ENCODE measurements at places on chromosomes 11 and 22.

GRCh38 chr11:31870609-31871309 lies 59.6 kb upstream of the PAX6 start:
- DNase-seq = no peak

DNA sequence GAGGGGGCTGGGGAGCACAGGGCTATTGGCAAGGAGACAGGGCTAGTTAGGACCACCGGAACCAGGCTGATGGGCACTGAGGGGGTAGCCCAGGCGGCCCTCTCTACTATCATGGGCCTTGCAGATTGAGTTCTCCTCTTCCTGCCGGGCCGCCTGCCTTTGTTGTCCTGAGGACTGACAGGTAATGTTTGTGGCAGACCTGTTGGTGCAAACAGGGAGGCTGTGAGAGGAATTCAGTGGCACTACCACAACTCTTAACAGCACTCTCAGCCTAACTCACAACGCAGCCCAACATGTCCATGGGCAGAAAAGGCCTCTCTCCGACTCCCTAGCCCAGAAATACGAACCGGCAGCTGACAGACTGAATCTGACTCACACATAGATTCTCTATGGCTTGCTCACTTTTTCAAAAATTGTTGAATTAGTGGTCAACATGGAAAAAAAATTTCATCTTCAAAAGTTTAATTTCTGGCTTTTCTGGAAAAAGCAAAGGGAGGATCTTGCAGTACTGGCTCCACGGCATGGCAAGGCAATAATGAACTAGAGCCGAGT lies 11.4 kb downstream of the KCNJ5 start:
- no peak for DNase-seq

GRCh38 chr11:61828629-61829407 lies 718 bp downstream of the FADS2 start:
- DNase-seq = no peak

- no peak for DNase-seq
Observed at GRCh38 chr11:116240710-116241109, 532.1 kb downstream of the BUD13 start.

- DNase-seq = no peak
Observed at GRCh38 chr11:16184588-16184987, 171.8 kb downstream of the SOX6 start.

- DNase-seq = no peak
Observed at GRCh38 chr22:25702040-25702439, 39.9 kb upstream of the MYO18B start.

DNA sequence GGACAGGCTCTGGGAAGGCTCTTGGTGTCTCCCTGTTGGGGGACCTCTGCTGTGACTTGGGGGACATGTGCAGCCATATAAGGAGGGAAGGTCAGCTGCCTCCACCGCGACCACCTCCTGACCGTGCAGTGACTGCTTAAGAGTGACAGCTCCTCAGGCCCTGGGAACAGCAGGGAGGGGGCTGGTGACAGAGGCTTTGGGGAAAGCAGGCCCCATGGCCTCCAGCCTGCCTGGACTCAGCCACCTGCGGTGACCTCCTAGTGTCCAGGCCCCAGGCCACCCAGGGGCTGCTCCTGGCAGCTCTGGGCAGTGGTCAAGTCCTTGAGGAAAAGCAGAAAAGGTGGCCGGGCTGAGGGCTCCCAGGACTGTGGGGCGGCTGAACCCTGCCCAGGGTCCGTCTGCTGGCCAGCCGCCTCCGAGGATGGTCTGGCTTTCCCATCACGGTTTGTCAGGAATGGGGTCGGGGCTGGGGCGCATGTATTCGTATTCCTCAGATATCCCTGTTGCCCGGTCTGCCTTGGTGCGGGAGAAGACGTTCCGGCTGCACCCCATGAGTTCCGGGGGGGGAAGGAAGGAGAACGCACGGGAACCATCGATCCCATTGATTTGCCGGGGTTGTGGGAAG lies 96.8 kb downstream of the WNT7B start:
- DNase-seq = no peak

DNA sequence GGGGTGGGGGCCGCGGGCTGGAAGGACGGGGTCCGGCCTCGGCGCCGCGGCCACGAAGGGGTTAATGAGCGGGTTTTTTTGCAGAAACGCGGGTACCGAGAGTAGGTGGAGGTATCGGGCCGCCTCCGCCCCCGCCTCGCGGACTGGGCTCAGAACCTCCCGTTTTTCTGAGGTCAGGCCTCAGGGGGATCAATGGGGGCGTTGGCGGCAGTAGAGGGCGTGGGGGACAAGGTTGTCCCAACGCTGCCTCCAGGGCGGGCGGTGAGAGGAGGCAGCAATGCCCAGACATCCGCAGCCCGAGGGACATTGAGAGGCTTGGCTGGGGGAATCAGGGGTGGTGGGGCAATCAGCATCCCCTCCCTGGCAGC lies 34.8 kb upstream of the PRODH start:
- no peak for DNase-seq

GRCh38 chr22:25623310-25623734 lies 58.8 kb downstream of the GRK3 start:
- DNase-seq = no peak

DNA sequence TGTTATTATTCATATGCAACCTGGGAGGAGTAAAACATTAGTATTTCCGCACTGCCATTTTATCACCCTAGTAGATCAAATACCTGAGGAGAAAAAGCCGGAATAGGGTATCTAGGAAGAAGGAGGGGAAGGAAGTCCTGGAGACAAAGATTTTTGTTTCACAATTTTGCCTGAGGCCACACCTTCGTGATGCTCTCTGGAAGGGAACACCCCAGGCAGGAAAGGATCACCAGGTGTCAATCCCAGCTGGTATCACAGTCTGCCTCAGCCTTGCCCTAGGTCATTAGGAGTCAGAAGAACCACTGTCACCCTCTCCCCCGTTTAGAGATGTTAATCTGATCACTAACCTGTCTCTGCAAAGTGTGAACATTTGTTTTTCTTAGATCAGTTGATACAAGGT lies 35.4 kb upstream of the IGSF9B start:
- no peak for DNase-seq

DNA sequence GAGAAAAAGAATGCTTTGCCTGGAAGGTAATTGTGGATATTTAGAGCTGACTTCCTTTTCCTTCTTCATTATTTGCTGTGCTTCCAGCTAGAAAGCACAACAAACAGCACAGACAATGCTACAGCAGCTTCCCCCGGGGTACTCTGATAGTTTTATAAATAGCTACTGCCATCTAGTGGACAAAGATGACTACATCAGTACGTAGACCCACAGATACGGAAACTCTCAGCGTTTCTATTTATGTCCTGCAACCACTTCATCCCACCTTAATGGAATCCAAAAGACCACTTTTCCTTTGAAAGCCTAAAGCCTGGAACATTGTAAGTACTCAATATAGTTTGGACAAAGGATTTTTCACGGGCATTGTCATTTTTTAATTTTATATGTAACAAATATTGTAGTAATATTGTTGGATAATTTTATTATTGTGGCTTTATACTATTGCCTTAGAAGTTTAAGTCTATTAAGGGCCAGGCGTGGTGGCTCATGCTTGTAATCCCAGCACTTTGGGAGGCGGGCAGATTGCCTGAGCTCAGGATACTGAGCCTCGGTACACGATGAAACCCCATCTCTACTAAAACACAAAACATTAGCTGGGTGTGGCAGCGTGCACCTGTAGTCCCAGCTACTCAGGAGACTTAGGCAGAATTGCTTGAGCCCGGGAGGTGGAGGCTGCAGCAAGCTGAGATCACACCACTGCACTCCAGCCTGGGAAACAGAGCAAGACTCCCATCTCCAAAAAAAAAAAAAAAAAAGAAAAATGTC lies 7.5 kb downstream of the HSPA8 start:
- no peak for DNase-seq

- no peak for DNase-seq
Observed at GRCh38 chr22:26922806-26923205, 265.4 kb downstream of the MIAT start.

- no peak for DNase-seq
Observed at GRCh38 chr22:46959369-46959768, 196.9 kb downstream of the TBC1D22A start.

- no peak for DNase-seq
Observed at GRCh38 chr22:48389916-48390315, 1437.8 kb downstream of the BRD1 start.

DNA sequence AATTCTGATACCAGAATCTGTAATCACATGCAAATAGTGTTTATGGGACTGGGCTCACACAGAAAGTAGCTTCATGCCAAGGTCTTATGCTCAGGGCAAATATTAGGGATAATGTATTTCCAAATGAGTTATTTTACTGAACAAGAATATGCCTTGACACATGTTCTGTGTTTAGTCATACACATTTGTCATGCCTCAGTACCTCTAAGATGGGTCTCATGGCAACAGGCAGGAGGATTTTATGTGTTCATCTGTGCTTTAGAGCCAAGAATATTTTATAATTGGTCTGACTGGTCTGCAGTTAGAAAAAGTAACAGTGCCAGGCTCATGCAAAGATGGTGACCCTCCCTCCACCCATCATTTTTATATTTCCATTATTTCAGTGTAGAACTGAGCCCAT lies 49.1 kb downstream of the JAM3 start:
- no peak for DNase-seq

DNA sequence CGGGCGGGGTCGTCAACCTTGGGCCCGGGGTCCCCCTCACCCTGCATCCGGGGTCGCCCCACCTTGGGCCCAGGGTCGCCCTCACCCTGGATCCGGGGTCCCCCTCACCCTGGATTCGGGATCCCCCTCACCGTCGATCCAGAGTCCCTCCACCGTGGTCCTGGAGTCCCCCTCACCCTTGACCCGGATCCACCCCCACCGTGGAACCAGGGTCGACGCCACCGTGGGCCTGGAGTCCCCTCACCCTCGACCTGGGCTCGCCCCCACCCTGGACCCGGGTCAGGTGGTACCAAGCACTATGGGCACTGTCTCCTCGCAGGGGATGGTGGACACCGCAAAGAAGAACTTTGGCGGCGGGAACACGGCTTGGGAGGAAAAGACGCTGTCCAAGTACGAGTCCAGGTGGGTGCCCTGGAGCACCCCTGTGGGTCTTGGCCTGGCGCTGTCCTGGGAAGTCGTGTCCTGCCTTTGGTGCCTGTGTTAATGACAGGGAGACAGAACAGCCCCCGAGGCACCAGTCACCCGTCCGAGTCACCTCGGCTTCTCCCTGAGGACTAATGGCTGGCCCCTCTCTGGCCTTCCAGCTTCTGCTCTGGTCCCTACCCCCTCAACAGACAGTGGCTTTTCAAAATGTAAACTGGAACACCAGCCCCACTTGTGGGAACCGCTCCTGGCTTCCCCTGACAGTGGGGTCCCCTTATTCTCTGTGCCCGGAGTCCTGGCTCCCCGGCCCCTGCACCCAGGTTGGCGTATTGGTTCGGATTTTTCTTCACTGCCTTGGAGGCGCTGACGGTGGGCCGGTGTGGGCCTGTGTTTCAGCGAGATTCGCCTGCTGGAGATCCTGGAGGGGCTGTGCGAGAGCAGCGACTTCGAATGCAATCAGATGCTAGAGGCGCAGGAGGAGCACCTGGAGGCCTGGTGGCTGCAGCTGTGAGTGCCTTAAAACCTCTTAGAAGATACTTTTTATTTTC lies 762 bp downstream of the CRELD2 start:
- DNase-seq = no peak

GRCh38 chr22:40452730-40453487 lies 82.5 kb downstream of the SGSM3 start:
- no peak for DNase-seq

DNA sequence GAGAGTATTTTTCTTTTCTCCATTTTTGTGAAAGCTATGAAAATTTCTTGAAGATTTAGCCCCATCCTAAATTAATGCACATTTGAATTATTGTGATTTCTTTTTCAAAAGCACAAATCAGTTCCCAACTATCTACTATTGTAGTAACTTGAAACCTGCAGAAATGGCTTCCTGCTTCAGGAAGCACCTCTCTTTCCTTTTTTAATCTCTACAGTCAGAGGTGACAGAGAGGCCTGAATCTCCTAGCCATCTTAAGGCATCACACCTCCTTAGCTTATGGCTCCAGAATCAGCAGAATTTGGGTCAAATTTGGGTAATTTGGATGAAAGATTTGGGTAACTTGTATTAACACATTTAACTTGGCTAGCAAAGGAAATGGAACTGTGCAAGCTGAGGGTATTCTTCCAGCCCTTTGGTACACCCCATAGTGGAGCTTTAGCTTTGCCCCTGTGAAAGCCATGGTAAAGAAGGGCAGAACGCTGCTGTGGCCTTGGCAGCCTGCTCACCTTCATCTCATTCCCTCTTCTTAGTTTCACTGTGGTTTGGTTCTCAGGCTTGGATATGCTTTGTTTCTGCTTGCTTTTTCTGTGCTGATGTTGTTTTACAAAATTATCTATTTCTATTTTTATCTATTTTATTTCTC lies 16.2 kb downstream of the TBCEL start:
- DNase-seq = no peak

- no peak for DNase-seq
Observed at GRCh38 chr11:70654016-70654415, 255.7 kb downstream of the CTTN start.

DNA sequence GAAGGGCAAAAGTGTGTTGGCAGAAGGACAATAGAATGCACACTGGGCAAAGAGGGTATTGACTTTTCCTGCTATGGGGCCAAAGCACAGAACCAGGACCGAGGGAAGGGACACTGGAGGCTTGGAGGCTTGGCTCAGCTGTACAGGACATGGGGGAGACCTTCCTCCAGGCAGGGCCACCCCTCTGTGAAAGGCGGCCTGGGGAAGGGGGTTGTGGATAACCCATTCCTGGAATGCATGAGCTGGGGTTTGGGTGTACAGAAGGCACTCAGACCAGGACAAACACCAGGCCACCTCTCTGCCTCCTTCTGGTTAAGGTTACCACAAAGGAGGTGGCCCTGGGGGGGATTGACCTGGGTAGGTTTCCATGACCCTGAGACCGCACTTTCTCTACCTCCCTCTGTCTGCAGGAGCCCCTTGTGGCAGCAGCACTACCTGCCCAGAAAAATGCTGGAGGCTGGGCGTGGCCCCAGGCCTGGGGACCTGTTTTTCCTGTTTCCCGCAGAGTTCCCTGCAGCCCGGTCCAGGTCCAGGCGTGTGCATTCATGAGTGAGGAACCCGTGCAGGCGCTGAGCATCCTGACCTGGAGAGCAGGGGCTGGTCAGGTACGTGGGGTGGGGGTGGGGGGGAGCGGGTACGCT lies 9.6 kb downstream of the P2RY2 start:
- DNase-seq = no peak

DNA sequence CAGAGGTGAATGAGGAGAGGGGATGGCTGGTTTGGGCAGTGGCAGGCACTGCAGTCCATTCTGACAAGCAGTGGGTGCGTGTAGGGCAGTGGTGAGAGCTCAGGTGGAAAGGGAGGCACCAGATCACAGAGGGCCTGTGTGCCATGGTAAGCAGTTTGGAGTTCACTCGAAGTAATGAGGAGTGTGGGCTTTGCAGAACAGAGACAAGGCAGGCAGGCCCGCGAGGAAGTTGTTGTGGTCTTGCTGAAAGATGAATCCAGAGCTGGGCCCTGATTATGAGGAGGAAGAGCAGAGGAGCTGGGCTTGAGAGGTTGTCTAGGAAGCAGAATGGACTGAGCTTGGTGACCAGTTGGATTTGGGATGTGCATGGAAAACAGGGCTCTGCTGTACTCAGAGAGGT lies 1.6 kb upstream of the DNAJB13 start:
- no peak for DNase-seq

DNA sequence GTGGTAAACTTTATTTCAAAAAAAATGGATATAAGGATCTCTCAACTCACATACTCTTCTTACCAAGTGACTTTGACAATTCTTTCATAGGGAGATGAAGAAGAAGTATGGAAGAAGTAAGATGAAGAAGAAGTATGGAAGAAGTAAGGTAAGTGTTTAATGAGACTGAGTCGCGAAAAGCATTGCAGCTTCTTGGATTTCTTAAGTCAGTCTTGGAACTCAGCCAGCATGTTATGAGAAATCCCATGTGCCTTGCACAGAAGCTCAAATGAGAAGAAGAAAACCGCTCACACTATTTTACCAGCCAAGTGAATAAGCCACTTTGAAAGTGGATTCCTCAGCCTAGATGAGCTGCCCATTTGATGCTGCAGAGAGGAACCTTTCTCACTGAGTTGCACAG lies 332.0 kb upstream of the CCDC179 start:
- DNase-seq = no peak
